ENCODE measurements at places on chromosomes 13 and 19.

DNA sequence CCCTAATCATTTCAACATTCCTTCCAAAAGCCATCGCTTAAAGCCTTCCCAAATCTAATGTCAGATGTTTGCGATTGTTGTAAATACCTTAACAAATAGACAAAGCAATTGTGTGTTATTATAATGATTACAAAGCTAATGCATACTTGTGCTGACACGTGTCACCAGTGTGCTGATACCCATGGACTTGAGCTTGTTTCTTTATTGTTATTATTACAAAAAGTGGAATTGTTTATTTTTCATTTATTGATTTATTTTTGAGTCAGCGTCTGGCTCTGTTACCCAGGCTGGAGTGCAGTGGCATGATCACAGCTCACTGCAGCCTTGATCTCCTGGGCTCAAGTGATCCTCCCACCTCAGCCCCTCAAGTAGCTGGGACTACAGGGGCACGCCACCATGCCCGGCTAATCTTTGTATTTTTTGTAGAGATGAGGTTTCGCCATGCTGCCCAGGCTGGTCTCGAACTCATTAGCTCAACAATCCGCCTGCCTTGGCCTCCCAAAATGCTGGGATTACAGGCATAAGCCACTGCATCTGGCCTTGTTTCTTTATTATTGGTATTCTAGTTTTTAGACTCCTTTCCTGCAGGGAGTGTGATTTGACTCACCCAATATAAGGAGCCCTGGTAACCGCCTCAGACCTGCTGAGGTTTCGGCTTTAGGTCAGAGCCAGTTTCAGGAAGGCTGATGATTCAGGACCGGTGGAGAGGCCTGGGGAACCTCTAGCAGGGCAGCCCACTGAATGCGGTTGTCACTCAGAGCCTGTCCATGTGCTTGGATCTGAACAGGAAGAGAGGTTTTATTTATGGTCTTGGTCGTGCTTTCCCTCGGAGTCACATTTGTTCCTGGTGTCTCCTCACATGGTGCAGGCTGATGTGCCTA, 2.1 kb upstream of the FBXO17 start:
- no peak for DNase-seq

GRCh38 chr19:16285769-16286498, 38.7 kb upstream of the KLF2 start:
- DNase-seq, result no peak

DNA sequence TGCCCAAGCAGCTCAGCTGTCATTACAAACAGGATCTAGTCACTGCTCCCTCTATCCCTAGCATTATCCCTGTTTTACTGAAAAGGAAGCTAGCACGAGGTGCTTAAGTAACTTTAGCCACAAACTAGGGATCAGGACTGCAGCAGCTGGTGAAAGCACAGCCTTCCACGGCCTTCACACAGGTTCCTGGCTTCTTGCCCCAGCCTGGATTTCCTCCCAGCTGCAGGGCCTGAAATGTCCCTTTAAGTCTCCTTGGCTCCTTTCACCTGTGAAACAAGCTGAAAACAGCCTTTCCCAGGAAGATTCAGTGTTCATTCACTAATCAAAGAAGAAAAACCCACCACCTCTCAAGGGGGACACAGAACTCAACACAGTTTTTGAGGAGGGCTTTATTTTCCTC, 754.5 kb downstream of the DIAPH3 start:
- DNase-seq, result peak; percentile 45

DNA sequence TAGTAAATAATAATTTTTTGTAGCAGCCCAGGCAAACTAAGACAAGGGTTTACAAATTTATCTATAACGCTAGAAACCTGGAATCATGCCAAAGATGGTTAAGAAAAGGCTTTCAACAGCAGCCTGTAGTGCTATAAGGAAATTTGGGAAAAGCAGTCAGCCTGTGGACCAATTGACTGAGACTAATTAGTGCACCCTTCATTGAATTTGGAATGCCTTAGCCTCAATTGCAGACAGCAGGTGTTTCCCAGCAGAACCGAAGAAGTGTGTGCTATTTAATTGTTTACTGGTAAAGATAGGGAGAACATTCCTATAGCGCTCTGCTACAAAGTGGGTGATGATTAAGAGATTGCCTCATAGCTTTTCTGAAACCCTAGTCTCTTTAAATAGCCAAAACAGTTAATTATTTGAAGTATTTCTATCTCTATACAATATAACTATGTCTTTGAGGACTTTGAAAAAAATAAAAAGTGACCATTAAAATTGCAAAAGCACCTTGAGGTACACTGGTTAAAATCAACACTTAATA, 1884.3 kb upstream of the PCDH20 start:
- DNase-seq, result no peak

Data from fibroblast of pulmonary artery (primary cell).